ENCODE measurements at places on chromosomes 12 and 14.
A peak's percentile ranks its signal among the peaks of the same experiment; 100 is the strongest.

DNA sequence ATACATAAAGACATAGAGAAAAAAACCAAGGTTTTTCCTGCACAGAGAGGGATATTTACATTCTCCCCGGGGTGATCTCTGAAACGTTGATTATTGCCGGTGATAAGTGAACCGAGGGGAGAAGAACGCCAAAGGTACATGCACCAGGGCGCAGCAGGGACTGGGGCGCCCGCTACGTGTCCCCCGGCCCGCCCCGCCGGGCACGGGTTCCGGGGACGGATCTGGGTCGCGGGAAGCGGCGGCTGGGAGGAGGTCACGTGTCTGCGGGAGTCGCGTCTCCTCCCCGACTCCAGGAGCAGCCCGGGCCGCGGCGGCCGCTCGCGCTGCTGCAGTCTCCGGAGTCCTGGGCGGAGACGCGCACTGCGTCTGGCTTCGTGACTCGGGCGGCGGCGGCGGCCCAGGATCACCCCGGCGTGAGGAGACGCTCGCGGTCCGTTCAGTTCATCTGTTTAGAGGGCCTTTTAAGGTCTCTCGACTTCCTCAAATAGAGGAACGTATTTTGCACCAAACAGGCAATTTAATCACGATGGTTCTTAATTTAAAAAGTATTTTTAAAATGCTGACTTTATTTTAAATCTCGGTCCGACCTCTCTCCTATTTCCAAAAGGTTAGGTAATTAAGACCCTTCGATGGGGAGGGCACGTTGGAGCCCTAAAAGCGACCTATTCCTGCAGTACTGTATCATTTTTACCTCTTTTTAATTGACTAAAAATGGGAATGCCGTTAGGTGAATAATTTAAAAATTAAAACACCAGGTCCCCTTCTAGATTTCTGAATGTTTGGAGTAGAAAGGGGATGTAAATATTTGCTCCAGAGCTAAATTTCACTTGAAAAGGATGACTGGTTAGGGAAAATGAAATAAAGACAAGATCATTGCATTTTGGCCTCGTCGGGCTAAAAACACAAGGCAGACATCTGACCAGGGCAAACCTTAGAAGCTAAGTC lies 1.8 kb upstream of the BHLHE41 start:
- DNase-seq = peak; percentile 87

DNA sequence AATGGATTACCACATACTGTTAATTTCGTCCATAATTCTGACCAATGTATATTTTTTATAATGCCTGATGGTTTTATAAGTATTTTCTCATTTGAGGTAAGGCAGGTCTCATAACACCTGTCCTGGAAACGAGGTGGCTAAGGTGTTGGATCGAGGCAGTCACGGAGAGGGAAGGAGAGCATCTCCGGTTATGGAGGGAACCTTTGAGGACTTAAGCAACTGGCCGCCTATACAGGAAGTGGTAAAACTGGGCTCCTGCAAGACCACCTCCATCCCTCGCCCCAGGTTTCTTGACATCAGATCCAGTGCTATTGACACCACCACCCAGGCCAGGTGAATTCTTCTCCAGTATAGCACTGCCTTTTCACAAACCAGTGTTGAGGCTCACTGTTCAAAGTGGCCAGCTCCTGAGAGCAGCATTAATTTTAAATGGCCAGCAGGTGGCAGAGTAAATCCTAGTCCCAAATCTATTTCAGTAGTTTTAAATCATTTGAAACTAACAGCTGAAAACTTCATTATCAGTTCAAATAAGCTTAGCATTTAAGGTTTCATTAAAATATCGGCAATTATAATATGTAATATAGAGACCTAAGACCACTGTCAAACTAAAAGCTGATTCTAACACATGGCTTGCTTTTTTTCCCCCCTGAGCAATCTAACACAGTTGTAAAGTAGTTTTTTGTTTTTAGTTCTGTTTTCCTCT lies 100.8 kb downstream of the PPM1A start:
- DNase-seq = peak; percentile 42

DNA sequence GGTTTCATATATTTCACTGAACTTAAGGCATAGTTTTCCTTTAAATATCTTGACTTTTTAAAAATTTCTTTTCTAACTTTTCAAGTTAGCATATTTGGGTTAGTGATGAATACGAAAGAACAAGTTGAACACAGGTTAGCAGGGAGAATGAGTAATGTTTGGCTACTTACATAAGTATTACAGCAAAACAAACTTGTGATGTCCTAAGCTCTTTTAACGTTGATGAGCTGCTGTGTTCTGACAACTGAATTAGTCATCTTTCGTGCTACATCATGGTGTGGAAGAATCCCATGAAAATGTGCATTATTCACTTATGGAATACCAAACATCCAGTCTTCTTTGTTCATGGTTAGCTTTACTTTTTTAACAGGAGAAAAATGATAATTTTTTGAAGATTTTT lies 36.3 kb upstream of the PDZRN4 start:
- peak; percentile 32 for DNase-seq

DNA sequence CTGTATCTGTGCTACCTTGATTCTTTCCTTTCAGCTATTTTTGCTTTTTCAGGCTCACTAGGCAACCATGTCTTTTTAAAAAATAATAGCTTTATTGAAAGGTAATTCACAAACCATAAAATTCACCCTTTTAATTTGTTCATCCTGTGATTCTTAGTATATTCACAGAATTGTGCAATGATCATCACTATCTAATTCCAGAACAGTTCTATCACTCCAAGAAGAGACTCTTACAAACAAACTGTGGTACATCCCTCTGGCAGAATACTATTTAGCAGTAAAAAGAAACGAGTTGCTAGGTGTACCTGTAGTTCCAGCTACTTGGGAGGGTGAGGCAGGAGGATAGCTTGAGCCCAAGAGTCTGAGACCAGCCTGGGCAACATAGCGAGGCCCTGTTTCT lies 14.8 kb downstream of the CREBL2 start:
- no peak for DNase-seq

- no peak for DNase-seq
Observed at GRCh38 chr14:96844857-96845570, 47.8 kb downstream of the VRK1 start.

DNA sequence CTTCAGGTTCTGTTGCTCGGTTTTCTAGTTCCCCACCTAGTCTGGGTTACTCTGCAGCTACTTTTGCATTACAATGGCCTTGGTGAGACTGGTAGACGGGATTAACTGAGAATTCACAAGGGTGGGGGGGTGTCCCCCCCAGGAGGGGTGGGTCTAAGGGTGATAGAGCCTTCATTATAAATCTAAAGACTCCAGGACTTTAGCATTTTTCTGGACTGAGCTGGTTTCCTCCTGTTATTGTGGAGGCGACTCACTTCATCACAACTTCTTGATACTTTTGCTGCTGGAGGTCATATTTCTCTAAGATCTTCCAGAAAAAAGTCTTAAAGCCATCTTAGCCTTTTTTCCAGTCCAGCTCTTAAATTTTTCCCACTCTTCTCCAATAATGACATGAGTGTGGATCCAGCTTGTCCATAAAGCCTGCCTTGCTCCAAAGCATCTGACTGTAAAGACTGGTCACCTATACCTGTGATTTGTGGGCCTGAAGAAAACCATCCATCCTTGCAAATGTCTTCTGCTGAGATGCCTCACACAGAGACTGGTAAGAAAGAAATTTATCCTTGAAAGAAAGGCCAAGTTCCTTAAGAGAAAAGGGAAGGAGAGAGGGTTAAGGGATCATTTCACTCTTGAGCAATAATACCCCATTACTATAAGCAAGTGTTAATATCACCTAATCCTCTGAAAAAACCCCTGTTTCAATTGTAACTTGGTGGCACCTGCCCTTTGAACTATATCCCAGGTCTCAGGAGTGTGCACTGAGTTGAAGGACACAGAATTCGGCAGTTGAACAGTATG lies 19.7 kb upstream of the SLC2A14 start:
- DNase-seq = peak; percentile 34

DNA sequence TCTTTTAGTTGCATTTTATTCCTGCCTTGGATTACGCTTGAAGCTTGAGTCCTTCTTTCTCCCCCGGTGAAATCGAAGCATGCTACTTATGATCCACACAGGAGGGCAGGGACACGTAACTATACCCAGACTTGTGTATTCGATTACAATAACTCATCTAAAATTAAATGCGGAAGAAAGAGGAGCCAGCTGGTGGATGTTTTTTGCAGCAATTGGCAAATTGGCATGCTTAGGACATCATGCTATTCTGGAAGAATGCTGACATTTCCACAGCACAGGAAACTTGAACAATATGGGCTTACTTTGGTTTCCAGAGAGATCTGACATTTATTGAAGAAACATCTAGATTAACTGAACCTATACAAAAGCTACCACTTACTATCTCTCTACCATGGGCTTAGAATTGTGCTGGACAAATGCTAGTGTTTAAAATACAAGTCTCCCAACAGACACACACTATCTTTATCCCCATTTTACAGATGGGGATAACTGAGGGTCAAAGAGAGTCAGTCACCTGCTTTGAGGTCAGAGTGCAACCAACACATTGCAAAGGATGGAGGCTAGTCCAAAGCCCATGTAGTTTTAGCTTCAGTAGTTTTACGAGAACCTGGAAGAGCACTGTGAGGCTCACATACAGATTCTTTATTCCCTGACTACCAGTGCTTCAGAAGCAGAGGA lies 36.3 kb downstream of the LGMN start:
- DNase-seq = no peak

DNA sequence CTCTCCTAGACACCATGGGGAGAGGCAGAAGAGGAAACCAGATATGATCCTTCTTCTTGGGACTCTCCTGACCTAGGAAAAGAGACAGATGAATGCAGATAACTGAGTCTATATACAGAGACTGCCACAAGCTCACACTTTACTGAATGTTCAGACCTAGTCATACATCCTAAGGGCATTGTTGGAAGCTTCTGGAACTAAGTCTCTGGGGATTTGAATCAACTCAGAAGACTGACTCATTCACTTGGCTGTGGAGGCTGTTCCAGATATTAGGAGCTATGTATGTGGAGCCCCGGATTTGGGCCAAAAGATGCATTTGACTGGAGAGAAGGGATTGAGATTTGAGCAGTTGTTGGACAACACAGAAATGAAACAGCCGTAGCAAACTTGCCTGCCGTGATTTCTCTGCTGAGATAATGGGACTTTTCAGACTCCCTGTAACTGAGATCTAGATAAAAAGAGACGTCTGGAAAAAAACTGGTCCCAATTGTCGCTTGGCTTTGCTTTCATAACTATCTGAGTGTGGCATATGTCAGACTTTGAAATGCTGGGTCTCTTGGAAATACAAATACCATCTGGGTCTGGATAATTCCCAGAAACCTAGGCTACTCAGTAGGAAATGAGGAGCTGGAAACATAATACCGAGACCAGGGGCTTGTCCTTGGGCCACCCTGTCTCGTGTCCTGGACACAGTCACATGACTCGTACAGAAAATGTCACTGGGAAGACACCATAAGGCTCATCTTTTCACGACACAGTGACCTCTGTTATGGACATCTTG lies 396.8 kb downstream of the NUAK1 start:
- DNase-seq = peak; percentile 98

- no peak for DNase-seq
Observed at GRCh38 chr12:55955344-55955743, 10.5 kb downstream of the PMEL start.

All from fibroblast of skin of back (primary cell).